Naive B cell (primary cell): ENCODE measurements at places on chromosomes 2 and 18.
A peak's percentile ranks its signal among the peaks of the same experiment; 100 is the strongest.

DNA sequence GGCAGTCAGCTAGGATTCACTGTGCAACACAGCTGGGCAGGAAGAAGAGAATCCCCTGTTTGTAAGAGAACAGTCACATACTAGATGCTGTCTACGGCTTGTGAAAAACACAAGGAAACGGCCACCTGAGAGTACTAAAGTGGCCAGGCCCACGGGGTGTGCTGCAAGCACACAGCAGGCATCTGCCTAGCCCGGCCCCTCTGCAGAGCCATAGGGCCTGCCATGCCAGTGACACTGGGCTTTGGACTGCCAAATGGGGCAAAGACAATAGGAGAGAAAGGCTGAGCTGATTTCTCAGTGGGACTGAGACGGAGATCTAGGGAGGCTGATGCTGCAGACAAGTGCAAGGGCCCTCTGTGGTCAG lies 10.3 kb downstream of the TUBB6 start:
- DNase-seq: no peak

- no peak for DNase-seq
Measured at GRCh38 chr18:24086082-24086481, 52.8 kb upstream of the CABYR start.

- DNase-seq: peak; percentile 62
Measured at GRCh38 chr2:240851078-240851991, 17.3 kb upstream of the AGXT start.

DNA sequence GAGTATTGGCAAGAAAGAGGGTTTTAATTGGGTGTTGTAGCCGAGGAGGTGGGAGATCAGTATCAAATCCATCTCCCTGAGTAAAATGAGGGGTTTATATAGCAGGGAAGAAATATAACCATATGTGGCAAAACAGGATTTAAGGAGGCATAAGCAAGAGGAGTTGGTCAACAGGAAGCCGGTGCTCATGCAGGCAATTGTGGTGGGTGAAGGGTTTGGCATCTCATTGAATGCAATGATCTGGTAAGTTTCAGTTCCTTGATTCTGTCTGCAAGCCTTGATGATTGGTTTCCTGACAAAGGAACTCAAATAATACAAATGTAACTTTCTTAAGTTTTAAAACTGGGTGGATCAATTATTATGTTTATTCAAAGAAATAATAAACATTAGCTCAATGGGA lies 564.4 kb upstream of the LINC00305 start:
- peak; percentile 73 for DNase-seq

- DNase-seq: no peak
Measured at GRCh38 chr2:241034490-241035141, 36.2 kb downstream of the SNED1 start.

DNA sequence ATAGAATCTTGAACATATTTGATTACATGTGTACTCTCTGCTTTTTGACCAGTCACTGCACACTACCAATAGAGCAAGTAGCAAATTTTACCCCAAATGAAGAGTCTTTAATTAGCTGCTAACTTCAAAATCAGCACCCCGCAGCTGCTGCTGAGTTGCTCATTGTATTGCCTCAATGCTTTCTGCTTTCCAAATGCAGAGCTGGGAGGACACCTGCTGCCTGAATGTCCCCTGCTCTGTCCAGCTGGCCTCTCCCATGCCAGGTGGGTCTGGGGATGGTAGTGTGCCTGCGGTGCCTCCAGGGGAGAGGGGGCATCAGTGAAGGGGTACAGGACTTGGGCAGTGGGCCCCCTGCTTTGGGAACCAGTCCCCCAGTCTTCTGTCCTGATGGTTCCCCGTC lies 184.8 kb downstream of the PRKCE start:
- no peak for DNase-seq

GRCh38 chr2:134499307-134499926 lies 219.4 kb downstream of the TMEM163 start:
- no peak for DNase-seq

- DNase-seq: no peak
Measured at GRCh38 chr2:137960223-137960622, 4.0 kb upstream of the HNMT start.
